ENCODE measurements at places on chromosomes 11 and 22.
A peak's percentile ranks its signal among the peaks of the same experiment; 100 is the strongest.

DNA sequence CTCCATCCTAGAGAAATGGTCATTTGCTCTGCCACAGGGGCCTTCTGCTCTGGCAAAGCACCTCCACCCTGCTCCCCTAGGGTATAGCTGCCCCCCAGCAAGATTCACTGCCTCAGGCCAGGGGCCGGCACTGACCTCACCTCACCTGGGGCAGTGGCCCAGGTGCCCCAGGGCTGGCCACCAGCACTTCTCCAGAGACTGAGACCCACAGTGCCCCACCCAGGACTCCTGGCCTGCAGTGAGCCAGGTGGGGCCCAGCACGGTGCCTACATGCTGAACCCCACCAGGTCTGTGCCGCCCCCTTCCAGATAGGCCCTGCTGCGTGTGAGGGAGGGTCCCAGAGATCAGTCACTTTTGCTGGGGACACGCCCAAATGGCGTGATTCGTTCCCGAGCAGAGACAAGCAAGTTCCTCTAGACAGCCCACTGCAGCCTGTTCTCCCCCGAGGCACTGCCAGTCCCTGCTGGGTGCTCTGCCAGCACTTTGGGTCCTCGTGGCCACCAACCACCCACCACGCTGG is 10.8 kb downstream of the GNB1L start:
- DNase-seq, result no peak

DNA sequence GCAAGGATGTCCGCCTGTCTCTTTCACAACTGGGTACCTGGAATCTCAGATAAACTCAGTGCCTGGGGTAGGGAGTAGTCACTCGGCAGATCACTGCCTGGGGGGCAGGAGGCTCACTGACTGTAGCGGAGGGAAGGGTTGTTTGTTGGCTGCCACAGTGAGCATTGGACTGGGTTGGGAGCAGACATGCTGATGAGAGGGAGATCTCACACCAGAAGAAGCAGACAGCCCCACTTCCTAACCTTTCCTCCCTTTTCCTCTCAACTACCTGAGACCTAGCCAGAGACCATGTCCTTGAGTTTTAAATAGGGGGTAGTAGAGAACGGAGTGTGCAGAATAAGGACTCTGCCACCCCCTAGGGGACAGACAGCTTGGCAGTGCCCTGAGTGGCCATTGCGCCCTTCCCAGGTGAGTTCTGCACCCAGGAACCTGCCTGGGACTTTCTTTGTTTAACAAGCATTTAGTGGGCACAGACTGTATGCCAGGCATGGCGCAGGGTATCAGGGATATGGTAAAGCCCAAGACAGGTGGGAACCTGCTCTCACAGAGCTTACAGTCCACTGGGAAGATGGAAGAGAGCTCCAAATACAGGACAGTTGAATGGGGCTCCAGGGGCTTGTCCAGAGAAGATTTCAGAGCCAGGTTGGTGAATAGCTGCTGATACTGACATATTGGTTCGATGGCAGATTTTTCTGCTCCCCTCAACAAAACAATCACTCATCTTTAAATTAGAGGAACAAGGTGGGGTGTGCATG is 115.7 kb upstream of the NNMT start:
- no peak for DNase-seq

DNA sequence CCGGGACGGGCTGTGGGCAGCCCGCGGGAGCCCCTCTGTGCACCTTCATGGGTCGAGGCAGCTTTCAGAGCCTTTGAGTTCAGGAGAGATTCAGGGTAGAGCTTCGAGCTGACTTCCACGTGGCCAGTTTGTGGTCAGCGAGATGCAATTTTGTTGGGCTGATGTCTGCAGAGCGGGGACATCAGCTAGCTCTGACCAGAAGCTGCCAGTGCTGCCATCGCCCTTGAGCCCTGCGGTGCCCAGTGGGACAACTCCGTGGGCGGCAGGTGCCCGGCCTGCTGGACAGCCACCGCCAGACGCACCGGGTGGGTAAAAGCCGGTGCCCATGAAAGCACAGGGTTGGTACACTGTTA is 719 bp downstream of the TALDO1 start:
- DNase-seq, result no peak

GRCh38 chr11:66683877-66684276 is 6.2 kb upstream of the RBM4B start:
- no peak for DNase-seq

- no peak for DNase-seq
Measured at GRCh38 chr11:119157063-119157462, 8.2 kb downstream of the ABCG4 start.

GRCh38 chr11:12678092-12678491 is 3.9 kb downstream of the TEAD1 start:
- no peak for DNase-seq

DNA sequence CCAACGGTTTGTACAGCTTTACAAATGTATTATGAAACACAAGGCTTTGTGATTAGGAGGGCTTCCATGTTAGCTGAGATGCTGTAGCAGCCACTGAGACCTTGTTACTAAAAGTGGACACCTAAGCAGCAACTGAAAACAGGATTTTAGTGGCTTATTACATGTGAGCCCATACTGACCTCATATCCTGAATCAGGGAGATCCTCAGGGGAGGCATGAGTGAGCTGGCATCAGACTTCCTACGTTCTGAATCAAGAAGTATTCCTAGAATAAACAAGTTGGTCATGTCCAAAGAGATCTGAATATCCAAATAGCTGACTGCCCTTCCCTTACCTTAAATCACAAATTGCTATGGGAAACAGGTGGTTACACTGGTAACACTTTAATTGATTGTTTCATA is 59.1 kb upstream of the SCUBE2 start:
- peak; percentile 71 for DNase-seq

- DNase-seq, result no peak
Measured at GRCh38 chr22:28548406-28548805, 131.2 kb downstream of the TTC28 start.

DNA sequence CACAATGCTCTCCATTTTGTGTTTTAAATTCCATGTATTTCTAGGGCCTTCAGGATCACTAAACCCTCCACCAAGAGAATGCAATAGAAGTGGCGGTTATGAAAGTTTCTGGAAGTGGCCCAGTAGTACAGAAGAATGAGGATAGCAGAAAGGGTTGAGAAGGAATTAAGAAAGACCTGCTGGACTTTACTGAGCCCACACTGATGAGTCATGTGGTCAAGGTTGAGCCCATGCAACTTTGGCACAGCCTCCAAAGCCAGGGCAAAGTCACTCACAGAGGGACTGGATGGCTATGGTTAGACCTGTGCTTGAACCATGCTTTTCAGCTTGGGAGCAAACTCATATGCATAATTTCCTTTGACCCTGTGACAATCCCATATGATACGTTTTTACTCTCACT is 102.9 kb upstream of the PLET1 start:
- no peak for DNase-seq

DNA sequence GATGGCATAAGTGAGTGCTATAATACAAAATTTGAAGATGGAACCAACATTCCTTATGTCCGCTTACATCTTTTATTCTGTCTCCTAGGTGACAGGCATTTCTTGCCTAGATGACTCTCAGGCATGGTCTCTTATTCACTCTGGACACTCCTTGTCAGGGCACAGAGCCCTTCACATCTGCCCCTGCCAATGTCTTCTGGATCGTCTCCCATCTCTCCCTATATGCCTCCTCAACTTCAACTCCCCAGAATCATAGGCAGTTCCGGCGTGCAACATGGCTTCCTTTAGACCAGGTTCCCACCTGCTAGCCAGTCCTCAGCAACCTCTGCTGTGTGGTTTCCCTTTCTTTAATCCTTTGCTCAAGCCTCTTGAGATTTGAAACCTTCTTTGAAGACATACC is 300.9 kb downstream of the TENM4 start:
- DNase-seq, result no peak

- peak; percentile 98 for DNase-seq
Measured at GRCh38 chr11:120432056-120433018, 79.2 kb upstream of the GRIK4 start.

- no peak for DNase-seq
Measured at GRCh38 chr11:107337917-107338316, 119.7 kb downstream of the CWF19L2 start.

DNA sequence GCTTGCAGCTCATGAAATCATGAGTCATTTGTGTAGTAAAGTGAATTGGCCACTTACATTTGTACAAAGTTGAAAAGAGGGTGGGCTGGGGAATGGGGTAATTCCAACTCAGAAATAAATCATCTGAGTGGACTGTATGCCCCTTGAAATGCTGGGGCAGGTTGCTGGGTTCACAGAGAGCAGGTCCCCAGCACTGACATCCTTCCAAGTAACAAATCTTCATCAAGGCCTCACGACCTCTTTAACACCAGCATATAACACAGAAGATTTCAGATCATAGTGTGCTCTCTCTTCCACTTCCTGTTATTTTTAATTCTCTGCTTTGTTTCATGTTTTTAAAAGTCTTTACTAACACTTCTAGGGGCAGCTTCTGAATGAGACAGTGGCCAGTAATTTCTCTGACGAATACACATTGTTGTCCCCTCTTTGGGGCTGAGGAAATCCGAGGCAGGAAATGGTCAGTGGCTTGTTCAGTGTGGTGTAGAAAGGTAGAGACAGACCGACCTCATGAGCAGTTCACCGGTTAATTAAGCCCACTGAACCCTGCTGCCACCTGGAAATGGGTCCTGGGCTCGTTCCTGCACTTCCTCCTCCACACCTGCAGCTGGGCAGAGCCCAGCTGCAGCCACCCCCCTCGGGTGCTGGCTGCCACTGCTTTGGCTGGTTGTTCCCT is 127.7 kb downstream of the MAML2 start:
- no peak for DNase-seq

GRCh38 chr11:86156397-86156955 is 87.6 kb upstream of the PICALM start:
- no peak for DNase-seq

DNA sequence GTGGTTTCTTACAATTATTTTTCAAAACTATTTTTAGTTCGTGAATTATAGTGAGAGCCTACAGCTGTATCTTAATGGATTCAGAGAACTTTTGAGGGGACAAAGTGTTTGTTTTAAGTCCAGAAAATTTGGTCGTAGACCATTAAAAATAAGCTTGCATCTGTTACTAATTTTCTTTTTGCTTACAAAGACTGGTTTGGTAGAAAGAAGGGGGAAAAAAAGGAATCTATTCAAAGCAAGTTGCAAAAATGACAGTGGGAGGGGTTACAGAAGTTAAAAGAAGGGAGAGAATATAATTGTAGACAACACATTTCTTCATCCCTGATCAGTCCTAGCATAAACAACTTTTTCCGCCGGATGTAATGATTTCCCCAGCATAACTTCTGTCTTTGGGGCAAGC is 72.1 kb downstream of the AMOTL1 start:
- DNase-seq, result no peak

DNA sequence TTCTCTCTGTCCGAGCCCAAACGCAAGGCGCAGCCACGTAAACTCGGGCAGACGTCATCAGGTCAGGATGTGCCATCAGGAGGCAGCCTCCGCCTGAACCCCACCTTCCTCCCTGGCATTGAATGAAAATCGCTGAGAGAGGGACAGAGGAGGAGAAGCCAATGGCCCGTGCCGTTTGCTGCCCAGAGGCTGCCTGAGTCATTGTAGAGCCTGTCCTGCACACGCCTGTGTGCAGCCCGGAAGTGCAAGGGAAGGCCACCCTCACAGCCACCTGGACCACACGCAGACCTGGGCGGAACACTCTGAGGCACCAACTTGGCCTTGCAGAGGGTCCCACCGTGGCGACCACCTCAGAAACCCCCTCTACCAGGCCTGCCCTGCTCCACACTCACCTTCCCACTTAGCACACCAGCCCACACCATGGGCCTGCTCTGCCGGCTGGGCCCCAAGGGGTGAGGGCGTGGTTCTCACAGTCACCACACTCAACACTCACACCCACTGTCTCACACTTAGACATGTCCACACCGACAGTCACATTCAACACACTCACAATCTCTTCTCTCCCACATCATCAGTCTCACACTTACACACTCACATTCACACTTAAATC is 9.1 kb downstream of the CHID1 start:
- no peak for DNase-seq

DNA sequence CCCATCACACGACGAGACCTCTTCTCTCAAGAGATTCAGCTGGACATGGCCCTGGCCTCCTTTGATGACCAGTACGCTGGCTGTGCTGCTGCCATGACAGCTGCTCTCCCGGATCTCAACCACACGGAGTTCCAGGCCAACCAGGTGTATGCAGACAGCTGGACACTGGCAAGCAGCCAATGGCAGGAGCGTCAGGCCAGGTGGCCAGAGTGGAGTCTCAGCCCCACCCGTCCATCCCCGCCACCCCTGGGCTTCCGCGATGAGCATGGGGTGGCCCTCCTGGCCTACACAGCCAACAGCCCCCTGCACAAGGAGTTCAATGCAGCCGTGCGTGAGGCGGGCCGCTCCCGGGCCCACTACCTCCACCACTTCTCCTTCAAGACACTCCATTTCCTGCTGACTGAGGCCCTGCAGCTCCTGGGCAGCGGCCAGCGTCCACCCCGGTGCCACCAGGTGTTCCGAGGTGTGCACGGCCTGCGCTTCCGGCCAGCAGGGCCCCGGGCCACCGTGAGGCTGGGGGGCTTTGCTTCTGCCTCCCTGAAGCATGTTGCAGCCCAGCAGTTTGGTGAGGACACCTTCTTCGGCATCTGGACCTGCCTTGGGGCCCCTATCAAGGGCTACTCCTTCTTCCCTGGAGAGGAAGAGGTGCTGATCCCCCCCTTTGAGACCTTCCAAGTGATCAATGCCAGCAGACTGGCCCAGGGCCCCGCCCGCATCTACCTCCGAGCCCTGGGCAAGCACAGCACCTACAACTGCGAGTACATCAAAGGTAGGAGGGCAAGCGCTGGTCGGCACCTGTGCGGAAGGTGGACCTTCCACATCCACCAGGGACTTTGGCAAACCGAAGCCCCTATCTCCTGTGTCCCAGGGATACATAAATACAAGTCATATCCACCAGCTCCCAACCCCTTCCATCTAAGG is 11.3 kb downstream of the CHRNA10 start:
- no peak for DNase-seq

GRCh38 chr11:74459584-74459983 is 7.8 kb downstream of the KCNE3 start:
- DNase-seq, result no peak

DNA sequence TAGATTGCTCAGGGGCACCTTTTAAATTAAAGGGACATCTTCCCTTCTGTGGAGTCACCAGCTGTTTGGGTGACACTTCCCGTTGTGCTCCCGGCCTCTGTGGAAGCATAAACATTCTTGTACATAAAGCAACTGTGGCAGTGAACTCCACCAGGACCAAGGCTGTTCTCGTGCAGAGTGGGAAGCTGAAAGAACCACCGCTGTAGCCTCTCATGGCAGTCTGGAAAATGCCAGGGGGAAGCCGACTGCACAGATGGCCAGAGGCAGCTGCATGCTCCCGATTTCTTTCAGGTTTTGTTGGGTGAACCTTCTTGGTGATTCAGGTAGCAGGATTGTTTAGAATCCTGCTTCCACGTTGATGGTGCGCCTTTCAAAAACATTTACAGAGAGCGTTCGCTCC is 10.3 kb downstream of the UBASH3B start:
- no peak for DNase-seq
